ENCODE measurements at places on chromosomes 3 and 15.

- DNase-seq = no peak
Observed at GRCh38 chr3:4071481-4072184, 231.5 kb upstream of the SETMAR start.

- DNase-seq = no peak
Observed at GRCh38 chr3:143824735-143825385, 23.4 kb downstream of the SLC9A9 start.

DNA sequence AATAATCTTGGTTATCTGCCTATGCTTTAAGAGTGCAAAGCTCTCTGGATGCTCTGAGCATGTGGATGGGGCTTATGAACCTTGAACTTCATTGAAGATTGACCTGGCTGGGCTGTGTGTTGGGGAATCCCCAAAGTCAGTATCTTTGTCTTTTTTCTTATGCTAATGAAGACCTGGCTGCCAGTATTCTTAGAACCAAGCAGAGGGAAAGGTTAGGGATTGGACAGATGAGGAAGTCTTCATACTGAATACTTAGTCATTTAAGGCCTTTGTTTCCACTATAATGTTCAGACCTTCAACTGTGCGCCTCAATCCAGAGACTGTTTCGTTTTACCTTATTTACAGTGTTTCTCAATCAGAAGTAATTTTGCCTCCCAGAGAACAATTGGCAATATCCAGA is 42.5 kb upstream of the CMTM7 start:
- no peak for DNase-seq

DNA sequence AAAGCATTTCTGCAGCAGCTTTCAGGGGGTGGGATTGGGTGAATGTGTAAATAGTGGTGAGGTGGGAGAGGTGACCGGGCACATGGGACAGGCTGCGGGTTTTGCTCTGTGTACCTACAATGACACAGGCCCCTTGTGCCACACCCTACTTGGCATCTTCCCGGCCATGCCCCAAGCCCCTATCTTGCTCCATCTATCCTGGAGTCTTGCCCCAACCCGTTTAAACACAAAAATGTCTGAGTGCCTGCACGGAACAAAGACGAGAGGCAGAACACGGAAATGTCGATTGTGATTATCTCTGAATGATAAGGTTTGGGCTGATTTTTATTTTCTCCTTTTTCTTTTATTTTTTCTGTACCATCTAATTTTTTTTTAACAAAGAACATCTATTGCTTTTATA is 46.0 kb upstream of the SLC6A1 start:
- DNase-seq = no peak

DNA sequence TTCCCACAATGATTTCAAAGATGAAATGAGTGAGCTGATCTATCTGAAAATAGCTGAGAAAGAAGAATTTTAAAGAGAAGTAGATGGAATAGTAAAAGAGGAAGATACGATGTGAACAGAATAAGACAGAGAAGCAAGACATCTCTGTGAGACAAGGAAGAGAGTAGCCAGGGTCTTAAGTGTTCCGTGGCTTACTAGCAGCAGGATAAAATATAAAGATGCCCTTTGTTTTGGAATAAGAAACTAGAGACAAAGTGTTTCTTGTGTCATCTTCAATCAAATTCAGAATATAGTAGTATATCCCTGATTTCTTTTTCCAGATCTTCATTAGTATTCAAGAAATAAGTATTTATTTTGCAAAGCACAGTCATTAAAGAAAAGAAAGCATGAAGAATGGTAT is 281.0 kb upstream of the NECTIN3 start:
- no peak for DNase-seq

GRCh38 chr15:68114840-68115239 is 60.7 kb downstream of the PIAS1 start:
- no peak for DNase-seq

DNA sequence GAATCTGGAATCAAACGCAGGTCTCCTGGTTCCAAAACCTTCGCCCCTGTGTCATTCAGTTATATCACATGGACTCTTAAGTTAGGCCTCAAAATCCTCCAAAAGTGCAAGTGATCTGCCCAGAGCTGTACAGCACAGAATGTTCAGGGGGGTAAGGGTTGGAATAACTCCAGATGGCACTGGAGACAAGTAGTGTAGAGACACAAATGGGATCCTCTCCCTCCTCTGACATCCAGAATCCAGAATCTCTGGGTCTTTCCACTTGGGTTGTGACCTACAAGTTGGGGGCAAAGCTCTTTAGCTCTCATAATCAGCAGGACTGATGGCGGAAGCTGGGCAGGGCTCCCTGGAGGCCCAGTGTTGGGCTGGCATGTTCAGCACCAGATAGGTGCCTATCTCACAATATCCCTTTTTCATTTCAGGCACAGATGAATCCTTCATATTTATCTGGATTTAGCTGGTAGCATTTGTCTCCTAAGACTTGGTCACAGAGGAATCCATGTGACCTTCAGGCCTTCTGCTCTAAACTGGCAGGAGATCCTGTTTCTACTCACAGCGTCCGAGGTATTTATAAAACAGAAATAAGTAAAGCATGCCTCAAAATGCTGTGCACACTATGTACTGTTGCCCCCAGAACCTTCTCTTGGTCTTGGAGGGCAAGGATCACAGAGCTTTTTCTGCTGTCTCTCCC is 15.4 kb downstream of the ABHD2 start:
- no peak for DNase-seq

DNA sequence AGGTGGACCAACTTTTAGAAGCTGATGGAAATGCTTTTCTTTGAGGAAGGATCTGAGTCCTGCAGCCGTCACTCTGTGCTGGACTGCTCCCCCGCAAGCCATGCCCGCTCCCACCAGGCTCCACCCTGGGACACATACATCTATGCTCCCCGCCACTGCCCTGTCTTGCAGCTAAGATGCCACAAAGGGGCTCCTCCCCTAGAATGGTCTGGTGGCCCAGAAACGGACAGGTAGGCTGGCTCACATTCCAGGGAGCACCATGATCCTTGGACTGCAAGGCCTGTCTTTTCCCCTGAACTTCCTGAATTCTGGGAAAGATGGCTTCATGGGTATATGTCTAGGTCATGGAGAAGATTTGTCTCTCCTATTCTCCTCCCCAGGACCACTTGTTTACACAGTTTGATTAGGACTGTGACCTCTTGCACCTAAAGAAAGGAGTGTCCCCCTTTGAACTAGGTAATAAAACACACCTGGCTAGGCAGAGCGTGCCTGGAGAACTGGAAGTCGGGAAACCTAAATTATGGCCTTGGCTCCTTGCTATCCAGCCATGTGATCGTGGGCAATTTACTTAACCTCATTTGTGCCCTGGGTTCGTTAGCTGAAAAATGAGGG is 220.9 kb upstream of the BHLHE40 start:
- no peak for DNase-seq

GRCh38 chr3:129583289-129583688 is 23.2 kb downstream of the PLXND1 start:
- no peak for DNase-seq

- DNase-seq = no peak
Observed at GRCh38 chr3:34361921-34362320, 563.5 kb downstream of the PDCD6IP start.

GRCh38 chr3:169454060-169454317 is 209.5 kb downstream of the MECOM start:
- DNase-seq = no peak

Data from natural killer cell treated with Interleukin-12 subunit alpha and Interleukin-12 subunit beta and Interleukin-15 and Interleukin-18, amount 100 ng/mL, for 72 hours (primary cell).